SHP77 treated with DMSO at 0.1 percent for 48 hours (cell line): ENCODE measurements at places on chromosomes 7 and 10.

GRCh38 chr10:7192061-7192460, 218.8 kb downstream of the SFMBT2 start:
- DNase-seq, result no peak

GRCh38 chr10:132036887-132037675, 28.7 kb upstream of the JAKMIP3 start:
- DNase-seq, result no peak

DNA sequence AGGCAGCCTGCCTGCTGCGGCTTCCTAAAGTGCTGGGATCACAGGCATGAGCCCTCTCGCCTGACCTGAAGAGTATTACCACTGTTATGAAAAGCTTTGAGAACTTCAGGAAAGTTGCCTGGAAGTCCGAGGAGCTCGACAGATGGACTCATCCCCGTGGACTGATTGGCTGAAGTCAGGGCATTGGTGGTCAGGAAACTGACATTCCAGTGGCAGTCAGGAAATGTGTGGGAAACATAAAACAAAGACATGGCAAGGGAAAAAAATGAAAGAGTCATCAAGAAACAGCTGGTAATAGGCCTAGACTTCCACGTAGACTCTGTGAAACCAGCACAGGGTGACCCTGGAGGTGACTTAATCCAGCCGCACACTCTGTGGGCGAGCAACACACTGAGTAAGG, 123.3 kb downstream of the CDH23 start:
- DNase-seq, result no peak

- DNase-seq, result no peak
Observed at GRCh38 chr7:28291559-28291958, 111.0 kb upstream of the JAZF1 start.

- DNase-seq, result no peak
Observed at GRCh38 chr7:104252409-104253134, 44.8 kb upstream of the ORC5 start.

DNA sequence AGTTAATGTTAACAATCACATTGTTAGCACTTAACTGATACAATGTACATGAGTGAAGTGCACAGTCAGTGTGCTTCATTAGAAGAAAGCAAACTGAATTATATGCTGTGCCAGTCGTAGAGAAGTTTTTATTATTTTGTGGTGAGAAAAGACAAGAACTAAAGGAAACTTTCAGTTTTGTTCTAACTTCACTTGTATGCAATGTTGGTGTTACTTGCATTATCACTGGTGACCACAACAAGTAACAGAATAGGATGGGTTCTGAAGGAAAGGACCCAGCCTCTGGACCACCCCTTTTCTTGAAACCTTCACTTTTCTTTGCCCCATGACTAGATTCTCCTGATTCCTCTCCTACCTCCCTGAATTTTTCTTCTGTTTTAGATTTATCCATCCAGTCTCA, 123.3 kb upstream of the GAD2 start:
- DNase-seq, result no peak

- DNase-seq, result no peak
Observed at GRCh38 chr7:92723205-92723604, 113.2 kb downstream of the CDK6 start.

DNA sequence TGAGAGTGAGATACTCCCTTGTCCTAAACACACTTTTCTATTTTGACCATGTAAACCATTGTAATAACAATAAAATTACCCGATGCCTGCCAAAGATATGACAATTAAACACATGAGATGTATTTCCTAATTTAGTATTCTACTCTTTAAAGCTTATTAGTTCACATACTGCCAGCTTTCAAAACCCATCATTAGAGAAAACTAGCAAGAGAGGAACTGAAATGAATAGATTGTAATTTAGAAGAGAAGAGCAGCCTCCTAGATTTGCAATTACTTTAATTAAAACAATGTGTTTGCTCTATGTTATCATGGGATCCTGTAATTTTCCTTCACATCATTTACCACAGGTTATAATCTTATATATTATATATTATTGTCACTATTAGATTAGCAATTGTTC, 428.2 kb downstream of the THSD7A start:
- DNase-seq, result no peak

- DNase-seq, result no peak
Observed at GRCh38 chr10:74189999-74190421, 39.0 kb downstream of the ADK start.

GRCh38 chr7:311796-312195, 21.8 kb downstream of the FOXL3 start:
- DNase-seq, result no peak

GRCh38 chr7:10977113-10977512, 3.4 kb downstream of the PHF14 start:
- DNase-seq, result no peak

DNA sequence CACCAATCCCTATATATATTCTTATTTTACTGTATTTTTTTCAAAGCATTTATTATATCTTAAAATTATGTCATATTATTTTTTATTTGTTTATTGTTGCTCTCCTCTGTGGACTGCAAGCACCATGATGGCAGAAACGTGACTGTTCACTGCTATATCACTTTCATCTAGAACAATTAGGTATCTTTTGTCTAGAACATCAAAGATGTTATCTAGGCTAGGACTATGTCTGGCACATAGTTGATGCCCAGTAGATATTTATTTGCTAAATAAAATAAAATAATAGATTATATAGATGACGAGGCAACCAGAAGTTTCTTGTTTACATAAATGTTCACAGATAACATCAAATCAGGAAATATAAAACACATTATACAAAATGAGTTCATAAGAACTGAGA, 12.4 kb upstream of the GPR158 start:
- DNase-seq, result no peak

- DNase-seq, result no peak
Observed at GRCh38 chr7:124033807-124034753, 1.2 kb upstream of the TMEM229A start.

DNA sequence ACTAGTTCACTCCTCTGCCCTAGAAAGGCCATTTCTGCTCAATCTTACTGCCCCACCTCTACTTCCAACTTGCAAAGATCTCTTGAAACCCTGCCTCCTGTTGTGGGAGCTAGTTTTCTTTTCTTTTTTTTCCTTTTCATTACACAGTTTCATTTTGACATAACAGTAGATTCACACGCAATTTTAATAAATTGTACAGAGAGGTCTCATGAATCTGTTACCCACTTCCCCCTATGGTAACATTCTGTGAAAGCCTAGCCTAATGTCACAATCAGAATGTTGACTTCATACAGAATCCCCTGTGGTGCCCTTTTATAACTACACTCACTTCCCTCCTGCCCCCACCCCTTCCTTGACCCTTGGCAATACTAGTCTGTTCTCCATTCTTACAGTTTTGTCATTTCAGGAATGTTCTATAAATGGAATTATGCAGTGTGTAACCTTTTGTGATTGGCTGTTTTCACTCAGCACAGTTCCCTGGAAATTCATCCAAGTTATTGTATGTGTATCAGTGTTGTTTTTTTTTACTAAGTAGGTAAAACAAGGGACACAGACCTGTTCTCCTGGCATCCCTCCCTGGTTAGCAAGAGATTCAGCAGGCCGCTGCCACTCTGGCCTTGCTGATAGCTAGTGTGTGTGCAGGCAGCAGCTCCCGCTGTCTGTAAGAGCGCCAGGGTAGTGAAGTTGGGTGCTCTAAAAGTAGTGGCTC, 21.5 kb downstream of the CHST3 start:
- DNase-seq, result no peak

DNA sequence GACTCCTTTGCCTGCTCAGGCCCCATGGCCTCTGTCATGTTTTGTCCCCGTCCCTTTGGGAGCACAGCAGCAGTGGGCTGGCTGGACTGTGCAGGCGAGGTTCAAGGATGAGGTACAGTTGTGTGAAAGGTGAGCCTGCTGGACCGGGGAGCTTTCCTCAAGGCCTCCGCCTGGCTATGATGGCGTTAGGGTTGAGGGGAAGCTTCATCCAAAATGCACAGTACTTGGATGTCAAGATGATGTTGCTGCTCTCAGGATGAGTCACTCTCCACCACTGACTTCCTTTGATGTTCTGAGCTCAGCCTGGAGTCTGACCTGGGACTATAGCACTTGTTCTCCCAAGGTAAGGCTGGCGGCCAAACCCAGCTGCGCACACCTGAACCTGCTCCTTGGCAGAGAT, 152.7 kb upstream of the SHH start:
- DNase-seq, result no peak

DNA sequence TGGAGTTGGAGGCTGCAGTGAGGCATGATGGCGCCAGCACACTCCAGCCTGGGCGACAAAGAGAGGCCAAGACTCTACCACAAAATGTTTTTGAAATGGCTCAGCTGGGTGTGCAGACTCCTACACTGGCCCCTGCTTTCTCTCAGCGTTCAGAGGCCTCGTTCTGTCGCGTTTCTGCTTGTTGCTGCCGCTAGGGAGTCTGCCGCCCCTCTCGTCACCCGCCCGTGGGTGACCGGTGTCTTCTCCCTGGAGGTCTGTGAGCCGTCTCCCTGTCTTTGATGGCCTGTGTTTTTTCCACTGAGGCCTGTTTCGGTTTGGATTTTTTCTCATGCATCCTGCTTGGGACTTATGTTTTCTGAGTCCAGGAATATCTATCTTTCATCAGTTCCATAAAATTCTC, 23.6 kb upstream of the UNCX start:
- no peak for DNase-seq

DNA sequence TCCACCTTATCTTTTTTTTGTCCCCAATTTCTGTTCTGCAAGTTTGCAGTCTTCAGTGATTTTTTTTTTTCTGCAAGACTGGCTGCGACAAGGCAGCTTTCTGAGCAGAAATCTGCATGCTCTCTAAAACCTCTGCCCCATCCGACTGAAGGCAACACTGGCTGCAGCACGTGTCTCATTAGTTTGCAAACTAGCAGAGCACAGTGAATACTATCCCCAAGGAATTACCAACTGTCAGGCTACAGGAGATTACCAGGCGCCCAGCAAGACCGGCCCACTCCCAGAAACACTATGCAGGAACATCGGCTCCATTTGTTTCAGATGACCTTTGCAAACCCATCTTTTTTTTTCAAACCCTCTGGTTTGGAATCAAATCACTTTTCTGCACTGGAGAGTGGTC, 538.8 kb downstream of the SORCS1 start:
- no peak for DNase-seq

GRCh38 chr7:154960063-154960790, 42.7 kb downstream of the PAXIP1 start:
- DNase-seq, result no peak

GRCh38 chr10:128480601-128481000, 354.4 kb upstream of the MKI67 start:
- no peak for DNase-seq

- peak; percentile 73 for DNase-seq
Observed at GRCh38 chr10:103350517-103351260, at the start of gene PCGF6. Gene PCGF6, minus strand, starts transcription at chr10:103351140. Its CDS starts 74 bp downstream, at chr10:103351066.

- no peak for DNase-seq
Observed at GRCh38 chr7:156224833-156225225, 412.6 kb upstream of the SHH start.

DNA sequence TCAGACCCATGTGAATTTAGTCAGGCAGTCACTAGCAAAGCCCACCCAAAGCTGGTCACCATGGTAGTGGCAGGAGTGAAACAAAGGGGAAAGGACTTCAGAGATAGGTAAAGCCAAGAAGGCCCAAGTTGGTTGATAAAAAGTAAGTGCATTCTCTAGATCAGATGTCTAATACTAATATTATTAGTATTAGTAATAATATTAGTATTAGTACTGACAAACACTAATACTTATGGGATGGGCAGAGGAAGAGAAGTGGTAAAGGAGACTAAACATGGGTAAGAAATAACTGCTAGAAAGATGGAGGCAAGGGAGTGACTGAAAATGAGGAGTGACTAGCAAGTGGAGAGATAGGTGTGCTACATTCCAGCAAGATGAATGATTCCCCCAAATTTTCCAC, 46.6 kb upstream of the PHYHIPL start:
- no peak for DNase-seq

- no peak for DNase-seq
Observed at GRCh38 chr10:18616337-18616736, 35.0 kb downstream of the NSUN6 start.

DNA sequence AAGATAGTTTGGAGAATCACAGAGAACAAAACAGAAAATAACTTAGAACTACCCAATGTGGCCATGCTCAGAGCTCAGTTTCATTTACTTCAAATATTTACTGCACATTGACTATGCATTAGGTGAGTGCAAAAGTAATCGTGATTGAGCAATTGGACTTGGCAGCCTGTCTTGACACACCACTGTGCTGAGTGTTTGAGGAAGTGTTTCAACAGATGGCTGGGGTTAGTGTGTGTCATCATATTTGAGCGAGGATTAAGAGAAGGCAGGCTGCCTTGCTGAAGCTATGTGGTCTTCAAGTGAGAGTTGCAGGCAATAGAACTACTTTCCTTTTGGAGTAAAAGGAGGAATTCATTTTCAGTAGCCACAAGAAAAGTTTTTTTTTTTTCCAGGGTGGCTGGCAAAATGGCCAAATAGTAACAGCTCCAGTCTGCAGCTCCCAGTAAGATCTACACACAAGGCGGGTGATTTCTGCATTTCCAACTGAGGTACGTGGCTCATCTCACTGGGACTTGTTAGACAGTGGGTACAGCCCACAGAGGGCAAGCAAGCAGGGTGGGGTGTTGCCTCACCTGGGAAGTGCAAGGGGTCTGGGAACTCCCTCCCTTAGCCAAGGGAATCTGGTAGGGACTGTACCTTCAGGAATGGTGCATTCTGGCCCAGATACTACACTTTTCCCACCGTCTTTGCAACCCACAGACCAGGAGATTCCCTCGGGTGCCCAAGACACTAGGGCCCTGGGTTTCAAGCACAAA, 37.6 kb downstream of the AKR1C4 start:
- peak; percentile 8 for DNase-seq

- DNase-seq, result no peak
Observed at GRCh38 chr7:23335621-23336020, 36.5 kb downstream of the MALSU1 start.

DNA sequence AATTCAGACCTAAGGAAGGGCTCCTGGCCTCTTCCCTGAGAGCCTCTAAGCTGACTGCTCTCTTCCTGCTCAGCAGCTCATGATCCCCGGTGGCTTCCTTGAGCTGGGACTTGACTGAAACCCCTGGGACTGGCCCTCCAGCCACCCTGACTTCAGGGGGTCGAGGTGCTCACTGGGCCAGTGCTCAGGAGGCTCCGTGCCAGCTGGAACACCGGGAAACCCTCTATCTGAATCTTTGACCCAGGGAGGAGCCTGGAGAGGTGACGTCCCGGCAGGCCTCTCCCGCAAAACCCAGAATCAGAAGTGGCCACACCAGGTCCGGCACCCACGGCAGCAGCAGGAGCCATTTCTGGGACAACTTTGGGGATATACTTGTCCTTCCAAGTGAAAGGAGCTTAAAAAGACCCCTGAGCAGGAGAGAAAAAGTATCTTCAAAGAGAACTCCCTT, 110.7 kb downstream of the WDR37 start:
- no peak for DNase-seq

GRCh38 chr7:102891693-102892261, 21.0 kb upstream of the LRRC17 start:
- no peak for DNase-seq

DNA sequence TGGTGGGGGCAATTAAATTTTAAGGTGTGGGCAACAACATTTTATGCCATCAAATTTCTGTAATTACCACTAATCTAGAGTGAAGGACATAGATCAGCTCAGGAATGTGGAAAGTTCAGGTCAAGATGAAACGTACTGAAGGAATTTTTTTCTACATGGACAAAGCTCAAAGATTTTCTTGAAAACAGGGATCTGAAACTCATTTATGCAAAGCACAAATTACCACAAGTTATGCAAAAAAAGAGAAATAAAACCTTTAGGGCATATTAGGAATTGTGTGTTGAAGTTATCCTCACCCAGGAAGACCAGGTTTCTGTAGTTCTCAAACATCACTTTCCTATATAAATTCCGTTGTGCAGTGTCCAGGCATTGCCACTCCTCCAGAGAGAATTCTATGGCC, 18.9 kb downstream of the ZNF680 start:
- DNase-seq, result no peak
